DND-41 (cell line): ENCODE measurements at places on chromosomes 6 and 20.

- no peak for DNase-seq
Observed at GRCh38 chr20:13102694-13103093, 93.9 kb downstream of the SPTLC3 start.

GRCh38 chr6:55704421-55704820 is 125.4 kb upstream of the HMGCLL1 start:
- DNase-seq: no peak

- no peak for DNase-seq
Observed at GRCh38 chr20:19110881-19111460, 101.5 kb upstream of the SLC24A3 start.

GRCh38 chr6:93196406-93196970 is 222.9 kb downstream of the EPHA7 start:
- no peak for DNase-seq

DNA sequence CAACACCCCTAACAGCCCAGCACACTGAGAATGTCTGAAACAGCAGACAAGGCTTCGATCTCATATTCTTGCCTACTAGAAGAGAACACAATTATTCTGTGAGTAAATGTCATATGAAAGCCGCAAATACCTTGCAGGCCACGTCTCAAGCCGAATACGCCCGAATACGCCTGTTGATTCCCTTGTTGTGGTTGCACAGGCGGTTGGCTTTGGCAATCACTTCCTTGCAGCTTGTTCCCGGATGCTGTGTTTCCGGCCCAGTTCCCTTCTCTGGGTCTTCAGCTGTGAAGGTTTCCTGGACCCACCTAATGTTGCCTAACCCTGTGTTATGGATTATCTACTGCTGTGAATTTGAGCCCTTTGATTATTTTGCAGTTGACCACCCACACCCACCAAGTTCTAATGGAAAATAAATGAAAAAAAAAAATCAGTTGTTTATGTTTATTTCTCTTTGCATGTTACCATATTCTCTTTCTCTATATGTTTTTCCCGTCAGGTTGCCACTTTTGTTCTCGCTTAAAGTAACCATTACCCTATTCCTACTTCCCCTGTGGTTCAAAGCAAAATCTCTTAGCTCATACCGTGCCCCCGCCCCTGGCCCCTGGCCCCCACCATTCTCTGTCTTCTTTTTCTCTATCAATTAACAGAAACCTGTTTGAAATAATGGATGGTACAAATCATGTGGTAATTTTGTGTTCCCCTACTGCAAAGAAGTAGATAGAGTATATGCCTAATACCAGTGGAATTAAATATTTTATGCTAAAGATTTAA is 172.4 kb downstream of the ADGB start:
- DNase-seq: peak; percentile 92

DNA sequence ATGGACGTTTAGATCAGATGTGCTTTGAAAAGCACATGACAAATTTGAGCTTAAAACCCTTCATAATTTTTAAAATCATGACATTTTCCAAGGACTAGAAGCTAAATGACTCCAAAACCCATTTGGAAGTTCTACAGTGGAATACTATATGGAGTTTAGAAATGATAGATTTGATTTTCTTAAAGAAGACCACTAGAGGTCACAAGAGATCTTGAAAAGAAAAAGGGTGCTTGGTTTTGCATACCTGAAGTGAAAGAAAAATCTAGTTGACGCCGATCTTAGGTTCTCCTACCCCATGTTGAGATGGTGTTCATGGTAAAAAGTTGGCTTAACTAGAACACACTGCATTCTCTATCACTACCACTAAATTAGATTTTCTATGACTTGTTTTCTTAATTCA is 31.5 kb downstream of the CFAP61 start:
- no peak for DNase-seq

- DNase-seq: no peak
Observed at GRCh38 chr6:31588871-31589650, 3.0 kb downstream of the LST1 start.

- DNase-seq: no peak
Observed at GRCh38 chr6:26267083-26267589, 97.9 kb upstream of the BTN3A2 start.

DNA sequence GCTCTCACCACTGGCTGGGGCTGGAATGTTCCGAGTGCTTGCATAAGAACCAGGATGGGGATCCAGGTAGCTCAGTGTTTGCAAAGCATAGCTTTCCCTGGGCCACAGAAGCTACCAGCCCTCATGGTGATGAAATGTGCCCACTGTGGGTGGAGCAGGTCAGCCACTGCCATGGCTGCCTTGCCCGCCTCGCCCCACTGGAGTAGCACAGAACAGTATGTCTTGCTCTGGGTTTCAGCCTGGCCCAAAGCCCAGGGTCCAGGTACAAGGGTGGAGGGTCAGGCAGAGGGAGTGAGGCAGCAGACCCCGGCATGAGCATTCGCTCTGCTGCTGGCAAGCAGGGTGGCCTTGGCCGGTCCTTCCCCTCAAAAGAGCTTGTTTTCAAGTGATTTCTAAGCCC is 34.7 kb downstream of the KCNK17 start:
- DNase-seq: no peak

DNA sequence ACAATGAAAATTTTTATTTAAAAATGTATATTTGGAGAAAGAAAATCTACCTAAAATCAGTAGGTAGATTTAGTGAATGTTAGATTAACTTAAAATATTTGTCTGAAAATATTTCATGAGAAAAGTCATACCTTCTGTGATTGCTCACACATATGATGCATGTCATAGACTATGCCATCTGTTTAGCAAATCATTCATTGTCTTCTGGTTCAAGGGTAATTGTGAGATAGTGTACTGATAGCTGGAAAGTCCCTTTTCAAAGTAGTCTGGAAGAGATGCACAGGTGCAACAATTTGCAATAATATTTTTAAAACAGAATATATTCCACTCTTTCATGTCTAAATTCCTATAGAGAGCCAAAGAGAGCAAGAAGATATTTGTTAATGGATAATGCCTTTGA is 21.0 kb upstream of the RNF217 start:
- no peak for DNase-seq
